ENCODE measurements at places on chromosomes 11 and 22. TPM values are rescaled to one million over a fixed set of nuclear protein-coding genes. Genes with fewer than 3 reads are reported as not detected.

Gene MAPK8IP2
- total RNA-seq, result 2.4 TPM

DNA sequence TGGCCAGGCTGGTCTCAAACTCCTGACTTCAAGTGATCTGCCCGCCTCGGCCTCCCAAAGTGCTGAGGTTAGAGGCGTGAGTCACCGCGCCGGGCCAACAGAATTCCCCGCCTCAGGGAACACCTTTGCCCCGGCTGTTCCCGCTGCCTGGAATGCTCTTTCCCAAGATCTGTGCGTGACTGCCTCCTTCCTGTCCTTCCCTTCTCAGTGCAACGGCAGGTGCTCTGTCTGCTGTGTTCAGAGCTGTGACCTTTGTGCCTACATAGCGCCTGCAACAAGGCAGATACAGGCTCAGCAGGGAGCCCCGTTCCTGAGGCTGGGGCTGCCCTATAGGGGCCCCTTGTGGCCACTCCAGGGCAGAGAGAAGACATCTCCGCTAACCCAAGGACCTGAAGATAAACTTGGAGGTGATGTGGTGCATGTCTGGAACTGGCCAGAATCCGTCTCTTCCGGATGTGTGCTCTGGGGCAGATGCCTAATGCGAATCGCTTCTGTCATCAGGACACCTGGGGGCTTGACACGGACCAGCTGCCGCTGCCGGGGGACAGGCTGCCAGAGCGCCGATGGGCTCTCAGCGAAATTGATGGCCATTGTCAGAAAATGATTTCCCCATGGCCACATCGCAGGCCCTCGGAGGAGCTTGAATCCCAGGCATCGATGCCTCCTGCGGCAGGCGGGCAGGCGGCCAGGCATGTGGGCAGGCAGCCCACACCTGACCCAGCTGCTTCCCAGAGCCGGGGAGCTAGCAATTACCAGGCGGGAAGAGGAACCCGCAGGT lies 43.5 kb upstream of the TCF20 start:
- DNase-seq, result peak; percentile 46
- H3K36me3 ChIP-seq, result no peaks in the 10 kb centered on the region
- no peak overlapping the region for H3K4me3 ChIP-seq
- peaks cover 66% of the 10 kb centered on the region for H3K4me1 ChIP-seq

DNA sequence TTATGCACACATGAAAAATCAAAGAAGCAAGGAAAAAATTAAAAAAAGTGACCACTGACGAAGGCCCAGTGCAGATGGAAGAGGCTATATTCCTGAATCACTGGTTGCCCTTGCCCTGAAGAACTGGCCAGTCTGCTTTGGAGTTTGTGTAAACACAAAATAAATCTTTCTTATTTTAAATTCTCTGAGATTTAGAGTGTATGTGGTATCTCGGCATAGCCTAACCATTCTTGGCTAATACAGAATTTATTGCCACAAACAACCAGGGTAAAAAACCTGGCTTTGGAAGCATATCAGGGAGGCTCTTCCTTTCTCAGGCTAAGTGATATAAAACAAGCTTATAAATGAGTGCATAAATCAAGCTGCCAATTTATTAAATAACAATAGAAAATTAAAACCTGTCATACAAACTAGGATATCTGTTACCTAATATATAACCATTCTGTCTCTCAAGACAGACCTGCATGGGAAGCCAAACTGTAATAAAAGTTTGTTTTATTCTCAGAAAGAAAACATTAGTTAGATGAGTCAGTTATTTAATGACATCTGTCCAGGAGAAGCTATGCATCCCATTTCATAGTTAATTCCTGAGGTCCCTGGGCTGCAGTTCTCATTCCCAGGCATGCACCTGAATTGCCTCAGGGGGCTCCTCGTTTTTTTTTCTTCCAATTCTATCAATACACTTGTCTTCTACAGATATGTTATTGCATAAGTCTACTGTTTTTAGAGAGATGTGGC lies 6.1 kb upstream of the TMEM135 start:
- H3K27me3 ChIP-seq, result no peaks in the 10 kb centered on the region
- no peak overlapping the region for H3K27ac ChIP-seq
- no peak for DNase-seq
- no peak overlapping the region for H3K4me3 ChIP-seq
- no peaks in the 10 kb centered on the region for H3K36me3 ChIP-seq
- H3K4me1 ChIP-seq, result peaks cover 3% of the 10 kb centered on the region

- no peaks in the 10 kb centered on the region for H3K4me1 ChIP-seq
- peaks cover 4% of the 10 kb centered on the region for H3K27me3 ChIP-seq
- no peak for DNase-seq
- H3K27ac ChIP-seq, result no peak overlapping the region
Measured at GRCh38 chr11:13028322-13028721, 19.2 kb downstream of the RASSF10 start.

DNA sequence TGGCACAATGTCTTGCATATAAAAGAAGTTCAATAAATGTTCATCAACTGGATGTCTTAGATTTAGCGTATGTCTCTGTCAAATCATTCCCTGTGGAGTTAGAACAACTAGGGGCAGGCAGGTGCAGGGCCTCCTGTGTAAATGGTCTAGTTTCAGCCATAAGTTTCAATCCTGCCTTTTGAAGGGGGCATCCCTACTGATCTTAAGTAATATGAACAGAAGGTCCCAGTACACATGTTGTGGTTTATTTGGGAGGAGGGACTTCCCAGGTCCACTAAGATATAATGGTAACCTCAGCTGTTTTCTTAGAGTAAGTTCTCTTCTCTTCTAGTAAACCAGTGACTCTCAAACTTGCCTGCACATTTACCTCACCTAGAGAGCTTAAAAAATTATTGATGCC lies 19.8 kb downstream of the TTC12 start:
- no peak overlapping the region for H3K4me3 ChIP-seq
- no peaks in the 10 kb centered on the region for H3K36me3 ChIP-seq
- DNase-seq, result no peak
- H3K27me3 ChIP-seq, result no peaks in the 10 kb centered on the region
- no peak overlapping the region for H3K27ac ChIP-seq

GRCh38 chr11:77617892-77618291 lies 19.7 kb downstream of the CLNS1A start:
- no peak for DNase-seq
- H3K4me1 ChIP-seq, result no peaks in the 10 kb centered on the region
- H3K27ac ChIP-seq, result no peak overlapping the region

DNA sequence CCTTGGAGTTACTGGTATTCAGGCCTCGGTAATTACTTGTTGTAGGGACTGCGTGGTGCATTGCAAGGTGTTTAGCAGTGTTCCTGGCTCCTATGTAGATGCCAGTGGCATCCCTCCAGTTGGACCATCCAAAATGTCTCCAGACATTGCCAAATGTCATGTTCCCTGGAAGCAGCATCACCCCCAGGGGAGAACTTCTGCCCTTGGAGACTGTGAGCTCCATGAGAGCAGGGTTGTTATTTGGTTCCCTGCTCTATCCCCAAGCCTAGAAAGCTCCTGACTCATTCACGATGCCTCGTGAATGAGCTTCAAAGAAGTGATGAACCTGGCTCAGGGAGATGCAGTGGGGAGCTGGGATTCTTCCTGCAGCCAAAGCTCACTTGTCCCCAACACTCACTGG lies 4.8 kb upstream of the CD248 start:
- H3K27ac ChIP-seq, result no peak overlapping the region
- H3K36me3 ChIP-seq, result no peaks in the 10 kb centered on the region
- no peaks in the 10 kb centered on the region for H3K27me3 ChIP-seq
- H3K4me1 ChIP-seq, result peaks cover 20% of the 10 kb centered on the region
- no peak for DNase-seq

GRCh38 chr22:17349172-17349571 lies 20.1 kb upstream of the CECR2 start:
- no peaks in the 10 kb centered on the region for H3K27me3 ChIP-seq
- H3K4me3 ChIP-seq, result no peak overlapping the region

DNA sequence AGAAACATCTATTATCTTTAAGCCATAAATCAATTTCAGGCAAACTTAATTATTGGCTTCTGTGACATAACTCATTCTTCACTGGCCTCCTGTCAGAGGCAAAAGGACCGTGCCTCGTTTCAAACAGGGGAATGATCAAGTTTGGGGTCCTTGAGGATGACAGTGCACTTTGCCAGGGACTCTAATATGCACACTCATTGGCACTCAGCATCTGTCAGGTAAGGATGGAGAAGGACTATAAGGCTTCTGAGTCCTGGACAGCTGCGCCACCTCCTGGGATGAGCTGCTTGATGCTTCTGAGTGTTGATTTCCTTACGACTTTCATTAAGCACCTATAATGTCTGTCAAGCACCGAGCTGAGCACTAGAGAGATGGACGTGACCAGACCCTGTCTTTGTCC lies 20.2 kb downstream of the BPIFC start:
- DNase-seq, result no peak
- no peaks in the 10 kb centered on the region for H3K4me1 ChIP-seq
- H3K36me3 ChIP-seq, result no peaks in the 10 kb centered on the region
- peaks cover 54% of the 10 kb centered on the region for H3K27me3 ChIP-seq
- H3K27ac ChIP-seq, result no peak overlapping the region
- H3K4me3 ChIP-seq, result no peak overlapping the region

All from cardiac muscle cell (in vitro differentiated cells and primary cell).